ENCODE measurements at places on chromosomes 7 and 10.

DNA sequence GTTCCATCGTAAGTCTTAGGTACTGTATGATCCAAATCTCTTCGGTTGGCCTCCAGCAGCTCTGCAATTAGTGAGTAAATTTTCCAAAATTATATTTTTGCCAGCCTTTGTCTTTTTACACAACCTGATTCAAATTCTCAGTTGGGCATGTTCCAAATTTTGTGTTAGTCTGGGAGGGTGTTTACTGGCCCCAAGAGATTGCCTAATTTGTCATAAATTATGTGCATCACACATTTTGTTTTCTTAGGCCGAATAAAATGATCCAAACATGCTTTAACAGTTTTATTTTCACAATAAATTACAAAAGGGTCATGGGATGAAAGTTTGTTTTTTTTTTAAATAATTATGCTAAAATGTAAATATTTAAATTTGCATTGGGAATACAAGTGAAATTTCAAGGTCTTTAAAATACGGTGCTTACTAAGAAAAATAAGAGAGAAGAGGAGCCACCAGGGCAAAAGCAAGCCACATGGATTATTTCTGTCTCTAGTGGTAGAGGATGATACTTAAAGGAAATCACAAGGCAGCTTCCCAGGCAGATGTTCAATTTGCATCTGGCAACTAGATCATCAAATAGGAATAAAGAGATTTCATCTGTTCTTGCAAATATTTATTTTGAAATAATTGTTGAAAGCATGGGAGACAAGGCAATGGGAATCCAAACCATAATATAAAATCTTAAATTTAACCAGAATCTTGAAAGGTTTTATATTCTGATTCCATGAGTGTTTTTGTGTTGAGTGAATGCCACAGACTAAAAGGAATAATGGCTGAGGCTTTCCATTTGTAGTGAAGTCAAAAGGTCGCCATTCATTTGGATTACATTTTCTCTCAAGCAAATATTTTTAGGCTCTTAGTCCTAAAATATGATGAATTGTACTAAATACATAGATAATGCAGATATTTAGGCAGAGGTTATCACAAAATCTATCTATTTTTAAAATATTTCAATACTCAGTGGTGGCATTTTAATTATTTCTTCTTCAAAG lies 111.1 kb downstream of the MDFIC start:
- no peak for DNase-seq

DNA sequence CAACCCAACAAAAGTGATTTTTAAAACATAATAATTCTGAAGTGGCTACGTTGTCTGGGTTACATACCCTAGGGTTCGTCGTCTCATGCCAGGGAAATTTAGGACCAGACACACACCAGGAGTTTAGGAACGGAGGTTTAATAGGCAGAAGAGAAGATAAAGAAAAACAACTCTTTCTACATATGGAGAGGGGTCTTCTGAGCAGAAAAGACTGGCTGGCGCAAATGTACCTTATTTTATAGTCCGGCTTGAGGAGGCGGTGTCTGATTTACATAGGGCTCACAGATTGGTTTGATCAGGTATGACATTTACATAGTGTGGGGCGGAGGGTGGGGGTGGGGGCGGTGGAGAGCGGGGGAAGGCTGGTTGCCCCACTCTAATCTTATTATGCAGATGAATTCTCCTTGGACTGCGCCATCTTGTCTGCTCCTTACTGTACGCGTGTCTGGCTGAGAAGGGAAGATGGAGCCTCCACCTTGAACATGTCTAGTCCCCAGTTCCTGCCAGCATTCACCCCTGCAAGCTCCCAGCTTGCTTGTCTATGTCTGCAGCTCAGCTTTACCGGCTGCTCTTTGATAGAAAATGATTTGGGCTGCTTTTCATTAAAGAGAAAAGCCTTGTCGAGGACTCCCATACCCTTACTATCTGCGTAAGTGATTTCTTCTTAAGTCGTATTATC lies 98.7 kb downstream of the RALA start:
- no peak for DNase-seq

GRCh38 chr7:155930061-155930460 lies 117.8 kb upstream of the SHH start:
- DNase-seq, result no peak

- DNase-seq, result no peak
Measured at GRCh38 chr7:107584716-107585115, 4.7 kb downstream of the BCAP29 start.

DNA sequence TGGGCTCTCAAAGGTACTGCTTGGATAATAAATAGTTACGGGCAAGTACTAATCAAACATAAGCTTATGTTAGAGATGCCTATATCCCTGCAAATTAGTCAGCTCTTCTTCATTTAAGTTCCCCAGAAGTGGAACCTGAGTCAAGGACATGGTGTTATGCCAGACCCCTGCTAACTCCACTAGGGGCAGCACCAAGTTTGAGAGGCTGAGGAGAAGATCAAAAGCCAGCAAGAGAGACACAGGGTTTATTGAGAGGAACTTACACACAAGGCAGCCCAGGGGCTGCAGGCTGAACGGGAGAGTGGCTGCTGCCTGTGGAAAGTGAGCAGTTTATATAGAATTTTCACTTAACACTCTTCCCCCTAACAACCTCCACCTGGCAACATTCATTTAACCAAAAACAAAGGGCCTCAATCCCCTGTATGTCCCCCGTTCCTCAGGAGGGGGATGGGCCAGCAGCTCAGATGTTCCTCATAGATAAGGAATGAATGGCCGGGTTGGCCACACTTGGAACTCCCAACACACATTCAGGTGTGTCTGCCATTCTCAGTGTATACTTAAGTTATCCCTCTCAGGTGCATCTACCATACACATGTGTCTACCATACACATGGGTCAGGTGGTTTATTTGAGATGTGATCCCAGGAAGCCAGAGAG lies 62.6 kb upstream of the GHITM start:
- DNase-seq, result no peak

- DNase-seq, result no peak
Measured at GRCh38 chr7:132828502-132828901, 252.2 kb upstream of the PLXNA4 start.

- peak; percentile 93 for DNase-seq
Measured at GRCh38 chr7:100888988-100889750, at the start of gene UFSP1. TSS of gene UFSP1 (minus strand) at chr7:100889715. CDS start at chr7:100889271, 444 bp downstream.

- no peak for DNase-seq
Measured at GRCh38 chr7:96131525-96131924, 190.4 kb downstream of the SLC25A13 start.

DNA sequence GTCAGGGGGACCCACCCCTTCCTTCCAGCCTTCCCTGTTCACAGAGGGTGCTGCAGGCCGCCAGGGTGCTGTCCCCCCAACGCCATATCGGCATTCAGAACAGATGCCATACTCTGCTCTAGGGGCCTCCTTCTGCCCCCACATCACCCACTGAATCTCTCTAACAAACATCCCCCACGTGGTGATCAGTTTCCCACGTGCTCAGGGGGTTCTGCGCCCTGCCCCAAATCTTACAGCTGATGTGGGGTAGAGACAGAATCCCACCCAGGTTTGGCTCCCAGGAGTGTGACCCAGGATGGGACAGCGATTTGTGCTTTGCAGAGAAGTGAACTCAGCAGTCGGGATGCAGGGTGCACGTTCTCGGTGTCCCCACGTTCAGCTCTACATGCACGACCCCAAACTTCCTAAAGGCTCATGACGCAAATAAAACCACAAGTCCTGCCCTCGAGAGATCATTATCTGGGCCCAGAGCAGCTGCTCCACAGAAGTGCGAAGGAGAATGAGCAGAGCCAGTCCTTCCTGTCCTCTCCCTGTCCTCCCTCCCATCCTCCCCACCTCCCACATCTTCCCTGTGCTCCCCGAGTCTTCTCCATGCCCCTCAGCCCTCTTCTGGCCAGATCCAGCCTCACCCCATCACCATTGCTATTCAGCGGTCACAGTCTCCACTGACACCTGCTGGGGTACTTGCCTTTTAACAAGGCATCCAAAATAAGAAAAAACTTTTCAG lies 423.4 kb downstream of the DNAJB6 start:
- peak; percentile 54 for DNase-seq

- no peak for DNase-seq
Measured at GRCh38 chr7:111357691-111358090, 204.6 kb downstream of the IMMP2L start.

DNA sequence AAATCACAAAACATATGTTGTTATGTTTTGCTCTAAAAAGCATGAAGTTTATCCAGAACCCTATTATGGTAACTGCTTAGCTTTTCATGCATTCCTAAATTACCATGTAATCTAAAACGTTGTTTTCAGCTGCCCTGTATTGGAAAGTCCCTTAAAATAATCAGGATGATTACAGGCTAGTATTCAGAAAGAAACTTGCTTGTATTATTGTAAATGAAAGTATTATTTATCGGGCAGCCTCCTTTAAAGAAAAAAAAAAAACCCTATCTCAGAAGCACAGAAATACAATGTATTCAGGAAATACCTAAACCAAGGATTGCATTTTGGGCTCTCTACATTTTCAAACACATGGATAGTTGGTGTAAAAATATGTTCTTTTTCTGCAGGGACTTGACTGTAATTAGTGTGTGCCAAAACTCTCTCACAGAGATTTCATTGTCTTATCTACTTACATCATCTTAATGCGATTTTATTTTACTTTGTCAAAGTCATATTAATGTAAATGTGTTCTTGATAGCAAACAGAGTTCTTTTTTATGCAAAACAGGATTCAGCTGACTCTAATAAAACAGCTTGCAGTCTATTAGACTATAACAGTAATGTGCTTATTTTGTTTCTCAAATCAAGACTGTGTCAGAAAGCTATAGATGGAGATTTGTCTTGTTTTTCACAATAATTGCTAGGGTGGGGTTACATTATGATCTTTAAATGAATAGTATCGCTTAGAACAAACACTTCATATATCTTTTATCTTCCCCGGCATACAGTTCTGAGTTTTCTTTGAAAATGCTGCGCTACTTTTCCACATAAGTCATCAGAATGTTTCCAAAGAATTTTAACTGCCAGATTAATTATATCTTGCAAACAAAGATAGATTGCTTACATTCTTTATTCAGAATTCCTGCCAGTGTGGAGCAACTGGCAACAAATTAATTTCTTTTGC lies 65.3 kb upstream of the ARID5B start:
- DNase-seq, result no peak
